ENCODE measurements at places on chromosomes 1 and 21.

DNA sequence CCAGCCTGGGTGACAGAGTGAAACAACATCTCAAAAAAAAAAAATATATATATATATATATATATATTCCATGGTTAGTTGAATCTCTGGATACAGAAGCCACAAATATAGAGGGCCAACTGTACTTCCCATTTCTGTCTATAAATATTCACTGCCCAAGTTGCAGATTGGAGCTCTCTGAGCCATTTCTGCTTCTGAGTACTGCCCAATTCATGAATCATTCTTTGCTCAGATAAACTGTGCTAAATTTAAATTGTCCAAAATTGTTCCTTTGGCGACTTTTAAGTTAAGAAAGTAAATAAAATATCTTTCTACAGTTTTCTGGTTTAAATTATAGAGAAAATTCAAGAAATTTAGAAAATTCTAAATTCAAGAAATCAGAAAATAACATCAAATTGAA, 23.2 kb upstream of the C1orf146 start:
- no peak for DNase-seq

DNA sequence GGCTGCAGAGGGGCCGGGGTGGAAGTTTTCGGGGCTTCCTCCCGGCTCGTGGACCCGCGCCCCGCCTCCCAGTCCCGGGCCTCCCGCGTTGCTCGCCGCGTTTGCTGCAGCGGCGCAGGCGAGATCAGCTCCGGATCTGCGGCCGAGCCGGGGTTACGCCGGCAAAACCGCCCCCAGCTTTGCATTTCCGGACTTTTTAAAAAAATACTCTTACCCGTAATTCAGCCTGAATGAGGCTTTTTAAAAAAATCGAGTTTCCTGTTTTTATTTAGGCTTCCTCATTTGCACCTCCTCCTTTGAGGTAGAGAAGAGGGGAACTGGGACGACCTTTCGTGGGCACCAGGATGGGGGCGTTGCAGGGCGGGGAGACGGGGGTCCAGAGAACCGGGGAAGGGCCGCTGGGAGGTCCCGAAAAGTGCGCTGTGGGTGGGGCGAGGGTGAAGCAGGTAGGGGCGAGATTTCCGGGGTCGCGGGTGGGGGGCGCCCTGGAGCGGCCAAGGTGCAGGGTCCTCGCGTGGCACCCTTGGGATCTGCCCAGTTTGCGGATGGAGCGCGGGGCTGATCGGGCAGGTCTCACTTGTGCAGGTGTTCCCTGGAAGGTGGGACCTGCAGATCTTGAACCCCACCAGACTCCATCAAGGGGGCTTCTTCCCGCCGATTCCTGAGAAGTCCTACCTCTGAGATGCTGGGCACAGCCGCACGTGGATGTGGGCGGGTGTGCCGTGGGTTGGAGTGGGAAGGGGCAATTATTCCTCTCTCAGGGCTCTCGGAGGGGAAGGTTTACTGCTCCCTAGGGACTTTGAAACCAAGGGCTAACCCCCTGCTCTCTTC, 1.1 kb downstream of the PIK3CD start:
- DNase-seq, result no peak

- DNase-seq, result no peak
Observed at GRCh38 chr1:183466781-183467180, 5.5 kb upstream of the SMG7 start.

- DNase-seq, result no peak
Observed at GRCh38 chr1:119316870-119317416, 51.6 kb upstream of the HAO2 start.

Measured in A673 (cell line).